ENCODE measurements at places on chromosomes 11 and 22.

DNA sequence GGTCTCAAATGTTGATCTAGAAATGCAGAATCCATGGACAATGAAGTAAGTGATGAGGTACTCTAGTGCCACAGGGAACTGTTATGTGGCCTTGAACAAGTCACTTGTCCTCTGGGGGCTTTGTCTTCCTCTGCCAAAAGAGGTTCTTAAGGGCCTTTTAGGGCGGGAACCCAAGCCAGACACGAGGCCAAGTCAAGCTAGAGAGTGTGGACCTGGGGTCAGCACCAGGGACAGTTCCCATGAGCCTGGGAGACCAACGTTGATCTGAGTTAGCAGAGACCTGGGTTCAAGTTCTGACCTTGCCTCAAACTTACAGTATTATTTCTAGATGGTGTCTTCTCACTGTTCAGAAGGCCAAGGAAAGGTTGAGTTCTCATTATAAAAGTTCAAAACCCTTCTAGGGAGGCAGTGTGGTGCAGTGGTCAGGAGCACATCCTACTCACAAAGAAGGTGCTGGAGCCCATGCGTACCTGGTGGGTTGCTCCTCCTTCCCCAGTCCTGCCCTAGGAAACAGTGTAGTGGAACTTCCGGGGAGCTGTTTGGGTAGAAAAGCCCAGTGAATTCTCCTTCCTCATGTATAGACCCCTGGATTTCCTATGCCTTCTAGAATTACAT is 121.5 kb downstream of the CHST1 start:
- DNase-seq = peak; percentile 5
- H3K4me3 ChIP-seq = no peak overlapping the region
- H3K27me3 ChIP-seq = peaks cover 9% of the 10 kb centered on the region
- no peaks in the 10 kb centered on the region for H3K36me3 ChIP-seq
- H3K27ac ChIP-seq = no peak overlapping the region

DNA sequence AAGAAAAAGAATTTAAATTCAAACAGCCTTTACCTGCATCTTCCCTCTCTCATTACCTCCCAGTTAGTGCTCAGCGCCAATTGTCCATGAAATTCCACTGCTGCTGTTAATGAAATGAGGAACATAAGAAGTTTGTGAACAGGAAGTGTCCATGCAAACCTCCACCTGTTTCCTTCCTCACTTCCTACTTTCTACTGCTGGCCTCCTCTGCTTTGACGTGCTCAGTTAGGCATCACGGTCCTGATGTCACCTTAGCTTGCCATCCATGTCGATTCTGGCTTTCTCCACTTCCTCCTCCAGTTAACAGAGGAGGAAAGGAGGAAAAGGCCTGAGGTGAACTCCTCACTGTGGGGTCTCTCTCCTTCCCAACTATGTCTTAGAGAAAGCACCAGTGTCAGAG is 26.9 kb upstream of the HTR3A start:
- no peak overlapping the region for H3K27ac ChIP-seq
- H3K4me3 ChIP-seq = no peak overlapping the region
- DNase-seq = no peak
- H3K4me1 ChIP-seq = peaks cover 2% of the 10 kb centered on the region

DNA sequence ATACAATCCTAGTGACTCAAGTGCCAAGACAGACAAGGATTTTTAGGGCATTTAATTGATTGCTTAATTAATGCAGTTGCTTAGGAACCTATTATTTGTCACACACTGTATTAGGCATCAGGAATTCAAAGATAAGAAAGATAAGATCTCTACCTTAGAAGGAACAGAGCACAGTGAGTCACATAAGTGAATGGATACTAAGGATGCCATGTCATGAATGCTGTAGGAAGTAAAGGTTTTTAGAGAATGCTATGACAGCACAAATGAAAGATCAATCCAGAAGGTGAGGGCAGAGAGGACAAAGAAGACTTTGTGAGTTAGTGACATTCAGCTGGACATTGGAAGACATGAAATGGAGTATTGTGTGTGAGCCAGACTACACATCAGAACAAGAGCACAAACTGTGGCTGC is 147.9 kb upstream of the DDI1 start:
- H3K27me3 ChIP-seq = no peaks in the 10 kb centered on the region
- no peak overlapping the region for H3K4me3 ChIP-seq
- no peak for DNase-seq
- no peaks in the 10 kb centered on the region for H3K4me1 ChIP-seq
- H3K36me3 ChIP-seq = no peaks in the 10 kb centered on the region
- H3K27ac ChIP-seq = no peak overlapping the region

DNA sequence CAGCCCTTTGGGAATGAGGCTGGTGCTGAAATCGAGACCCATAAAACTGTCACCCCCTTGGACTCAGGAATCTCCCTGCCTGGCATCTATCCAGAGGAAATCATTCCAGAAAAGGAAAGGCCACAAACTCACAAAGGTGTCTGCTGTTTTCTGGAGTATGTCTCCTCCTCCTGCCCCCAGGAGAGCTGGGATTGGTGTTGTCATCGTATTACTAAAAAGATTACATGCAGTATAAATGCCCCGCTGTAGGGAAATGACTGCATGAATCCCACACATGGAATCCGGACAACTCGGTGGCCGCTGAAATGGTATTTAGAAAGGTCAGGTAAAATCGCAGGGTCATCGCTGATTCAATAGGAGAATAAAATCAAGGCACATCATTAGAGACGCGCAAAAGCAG is 18.9 kb upstream of the RFPL3 start:
- H3K4me3 ChIP-seq = no peak overlapping the region
- H3K27ac ChIP-seq = no peak overlapping the region
- no peaks in the 10 kb centered on the region for H3K36me3 ChIP-seq
- peaks cover 28% of the 10 kb centered on the region for H3K27me3 ChIP-seq
- peaks cover 12% of the 10 kb centered on the region for H3K4me1 ChIP-seq
- no peak for DNase-seq

- no peak overlapping the region for H3K4me3 ChIP-seq
- H3K36me3 ChIP-seq = no peaks in the 10 kb centered on the region
- no peaks in the 10 kb centered on the region for H3K4me1 ChIP-seq
- no peaks in the 10 kb centered on the region for H3K27me3 ChIP-seq
- no peak for DNase-seq
These were observed 207.2 kb upstream of the PGR start for GRCh38 chr11:101336858-101337257.

DNA sequence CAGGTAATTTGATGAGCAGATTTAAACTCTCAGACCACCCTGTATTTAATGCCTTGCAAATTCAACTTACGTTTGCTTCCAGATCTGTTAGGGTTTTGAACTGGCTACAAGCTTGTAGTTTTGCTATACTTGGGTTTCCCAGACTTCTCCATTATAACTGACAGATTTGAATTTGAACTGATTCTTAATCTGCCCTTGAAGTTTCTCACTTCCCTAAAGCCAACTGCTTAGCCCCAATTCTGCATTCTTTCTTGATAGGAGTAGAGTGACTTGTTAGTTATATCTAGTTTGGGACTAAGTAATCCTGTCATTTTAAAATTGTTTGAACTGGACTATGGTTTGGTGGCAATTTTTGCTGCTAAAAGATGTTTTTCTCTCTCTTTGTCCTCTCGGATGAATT is 9.7 kb downstream of the LAYN start:
- H3K4me3 ChIP-seq = no peak overlapping the region
- peaks cover 2% of the 10 kb centered on the region for H3K4me1 ChIP-seq

DNA sequence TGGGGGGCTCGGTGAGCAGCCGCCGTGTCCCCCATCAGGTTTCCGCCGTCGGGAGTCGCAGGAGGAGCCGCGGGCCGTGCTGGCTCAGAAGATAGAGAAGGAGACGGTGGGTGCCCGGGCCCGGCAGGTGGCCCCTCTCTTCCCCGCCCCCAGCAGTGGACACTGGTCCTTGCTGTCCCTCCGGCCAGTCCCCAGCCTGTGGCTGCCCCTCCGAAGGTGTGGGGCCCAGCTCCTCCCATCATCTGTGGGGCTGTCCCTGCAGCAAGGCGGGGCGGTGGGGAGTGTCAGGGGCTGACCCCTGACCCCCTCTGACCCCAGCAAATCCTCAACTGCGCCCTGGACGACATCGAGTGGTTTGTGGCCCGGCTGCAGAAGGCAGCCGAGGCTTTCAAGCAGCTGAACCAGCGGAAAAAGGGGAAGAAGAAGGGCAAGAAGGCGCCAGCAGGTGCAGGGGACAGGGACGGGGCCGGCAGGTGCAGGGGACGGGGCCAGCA is 15.3 kb downstream of the EPS8L2 start:
- H3K4me1 ChIP-seq = peaks cover 20% of the 10 kb centered on the region
- no peaks in the 10 kb centered on the region for H3K36me3 ChIP-seq
- DNase-seq = no peak
- H3K27ac ChIP-seq = no peak overlapping the region
- H3K27me3 ChIP-seq = peaks cover 28% of the 10 kb centered on the region
- H3K4me3 ChIP-seq = no peak overlapping the region

DNA sequence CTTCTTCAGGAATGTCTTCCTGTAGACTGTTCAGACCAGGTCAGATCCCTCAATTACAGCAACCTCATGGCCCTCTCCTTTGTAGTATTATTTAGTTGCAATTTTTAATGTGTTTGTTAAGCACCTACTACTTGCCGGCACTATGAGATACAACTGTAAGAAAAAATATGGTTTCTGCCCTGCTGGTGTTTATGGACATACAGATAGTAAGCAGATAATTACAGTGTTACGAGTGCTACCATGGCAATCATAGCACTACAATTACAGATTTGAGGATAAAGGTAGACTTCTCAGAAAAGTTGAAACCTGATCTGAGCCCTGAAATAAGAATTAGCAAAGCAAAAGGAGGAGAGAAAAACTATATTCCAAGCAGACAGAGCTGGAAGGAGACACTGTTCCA is 2.8 kb downstream of the LRRC51 start:
- DNase-seq = no peak
- no peak overlapping the region for H3K27ac ChIP-seq
- H3K4me1 ChIP-seq = peaks cover 38% of the 10 kb centered on the region
- H3K36me3 ChIP-seq = no peaks in the 10 kb centered on the region

- H3K27me3 ChIP-seq = no peaks in the 10 kb centered on the region
- peaks cover 5% of the 10 kb centered on the region for H3K36me3 ChIP-seq
- H3K4me3 ChIP-seq = peak overlapping the region; percentile 80
- peak; percentile 87 for DNase-seq
- H3K27ac ChIP-seq = peak overlapping the region; percentile 77
- H3K4me1 ChIP-seq = peaks cover 74% of the 10 kb centered on the region
These were observed 24.1 kb upstream of the SUSD2 start for GRCh38 chr22:24156913-24157821.

DNA sequence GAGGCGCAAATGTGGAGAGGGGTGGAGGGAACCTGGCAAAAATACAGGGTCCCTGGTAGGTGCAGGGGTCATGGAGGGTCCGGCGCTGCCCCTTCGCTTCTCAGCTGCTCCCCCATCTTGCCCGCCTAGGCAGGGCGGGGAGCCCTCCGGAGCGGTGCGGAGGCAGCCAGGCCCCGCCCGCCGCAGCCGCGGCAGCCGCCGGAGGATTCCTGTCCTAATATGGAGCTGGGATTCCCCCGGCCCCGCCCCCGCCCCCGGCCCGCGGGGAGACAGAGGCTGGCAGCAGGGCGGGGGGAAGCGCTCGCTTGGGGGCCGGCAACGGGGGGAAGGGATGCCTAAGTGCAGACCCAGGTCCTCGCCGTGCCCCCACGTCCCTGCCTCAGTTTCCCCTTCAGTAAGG is 1.0 kb upstream of the NPAS4 start:
- no peaks in the 10 kb centered on the region for H3K36me3 ChIP-seq
- no peak overlapping the region for H3K4me3 ChIP-seq
- peaks cover 56% of the 10 kb centered on the region for H3K27me3 ChIP-seq
- H3K27ac ChIP-seq = no peak overlapping the region

DNA sequence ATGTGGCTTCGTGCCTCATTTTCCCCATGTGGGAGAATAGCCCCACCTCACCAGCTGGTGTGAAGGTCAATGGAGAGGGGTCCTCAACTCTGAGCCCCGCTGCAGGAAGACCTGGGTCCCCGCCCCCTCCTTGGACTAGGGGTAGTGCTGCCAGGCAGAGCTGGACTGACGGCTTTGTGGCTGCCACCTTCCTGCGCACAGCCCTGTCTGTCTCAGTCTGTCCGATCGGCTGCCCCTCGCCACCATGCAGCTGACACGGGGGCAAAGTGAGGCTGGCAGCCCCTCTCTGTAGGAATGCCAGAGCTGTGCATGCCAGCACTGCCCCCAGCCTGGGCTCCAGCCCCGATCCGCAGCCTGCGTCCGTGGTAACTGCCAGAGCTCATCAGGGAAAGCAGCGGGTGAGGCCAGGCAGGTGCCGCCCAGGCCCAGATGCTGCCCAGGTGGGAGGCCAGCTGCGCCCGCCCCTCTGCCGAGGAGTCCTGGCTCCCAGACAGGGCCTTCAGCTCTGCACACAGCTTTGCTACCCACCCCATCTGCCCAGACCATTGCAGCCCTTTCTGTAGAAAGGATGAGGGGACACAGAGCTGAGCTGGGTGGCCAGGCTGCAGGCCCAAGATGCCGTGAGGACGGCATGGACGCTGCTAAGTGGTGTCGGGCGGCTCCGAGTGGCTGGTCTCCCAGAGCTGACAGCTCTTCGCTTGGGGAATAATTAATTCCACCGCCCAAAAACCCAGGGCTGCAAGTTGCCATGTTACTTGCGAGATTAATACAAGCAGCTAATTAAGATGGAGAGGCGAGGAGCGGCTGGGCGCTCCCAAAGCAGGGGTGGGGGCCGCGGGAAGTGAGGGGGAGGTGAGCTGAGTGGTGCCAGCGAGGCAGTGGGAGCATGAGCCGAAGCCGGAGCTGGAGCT is 19.5 kb upstream of the FLRT1 start:
- no peak for DNase-seq
- H3K4me1 ChIP-seq = no peaks in the 10 kb centered on the region
- no peaks in the 10 kb centered on the region for H3K36me3 ChIP-seq
- H3K27ac ChIP-seq = no peak overlapping the region
- H3K4me3 ChIP-seq = no peak overlapping the region

- H3K27ac ChIP-seq = no peak overlapping the region
- H3K4me3 ChIP-seq = no peak overlapping the region
- no peak for DNase-seq
- H3K27me3 ChIP-seq = no peaks in the 10 kb centered on the region
- peaks cover 48% of the 10 kb centered on the region for H3K36me3 ChIP-seq
These were observed 33.6 kb downstream of the TBC1D22A start for GRCh38 chr22:46795845-46796565.

GRCh38 chr22:41230401-41230785 is 10.3 kb downstream of the CHADL start:
- no peak overlapping the region for H3K27ac ChIP-seq
- no peaks in the 10 kb centered on the region for H3K4me1 ChIP-seq
- H3K4me3 ChIP-seq = no peak overlapping the region
- DNase-seq = no peak
- H3K36me3 ChIP-seq = peaks cover 18% of the 10 kb centered on the region

GRCh38 chr11:119473901-119474681 is 51.1 kb upstream of the THY1 start:
- no peak for DNase-seq
- no peaks in the 10 kb centered on the region for H3K36me3 ChIP-seq
- peaks cover 18% of the 10 kb centered on the region for H3K27me3 ChIP-seq
- no peak overlapping the region for H3K27ac ChIP-seq
- H3K4me3 ChIP-seq = no peak overlapping the region
- peaks cover 1% of the 10 kb centered on the region for H3K4me1 ChIP-seq

All from activated naive CD8-positive, alpha-beta T cell treated with anti-CD3 and anti-CD28 coated beads, Interleukin-2, amount 50 U/mL, for 24 hours (primary cell).